ENCODE measurements at places on chromosomes 6 and 20. TPM values are rescaled to one million over a fixed set of nuclear protein-coding genes. Genes with fewer than 3 reads are reported as not detected.

GRCh38 chr6:107618672-107619071 lies 128.8 kb downstream of the SOBP start:
- DNase-seq = no peak

GRCh38 chr6:163646866-163647265 lies 232.3 kb downstream of the QKI start:
- DNase-seq = no peak

GRCh38 chr6:128822271-128822670 lies 60.7 kb upstream of the LAMA2 start:
- no peak for DNase-seq

GRCh38 chr6:135230711-135231468 lies 49.8 kb downstream of the MYB start:
- no peak for DNase-seq

DNA sequence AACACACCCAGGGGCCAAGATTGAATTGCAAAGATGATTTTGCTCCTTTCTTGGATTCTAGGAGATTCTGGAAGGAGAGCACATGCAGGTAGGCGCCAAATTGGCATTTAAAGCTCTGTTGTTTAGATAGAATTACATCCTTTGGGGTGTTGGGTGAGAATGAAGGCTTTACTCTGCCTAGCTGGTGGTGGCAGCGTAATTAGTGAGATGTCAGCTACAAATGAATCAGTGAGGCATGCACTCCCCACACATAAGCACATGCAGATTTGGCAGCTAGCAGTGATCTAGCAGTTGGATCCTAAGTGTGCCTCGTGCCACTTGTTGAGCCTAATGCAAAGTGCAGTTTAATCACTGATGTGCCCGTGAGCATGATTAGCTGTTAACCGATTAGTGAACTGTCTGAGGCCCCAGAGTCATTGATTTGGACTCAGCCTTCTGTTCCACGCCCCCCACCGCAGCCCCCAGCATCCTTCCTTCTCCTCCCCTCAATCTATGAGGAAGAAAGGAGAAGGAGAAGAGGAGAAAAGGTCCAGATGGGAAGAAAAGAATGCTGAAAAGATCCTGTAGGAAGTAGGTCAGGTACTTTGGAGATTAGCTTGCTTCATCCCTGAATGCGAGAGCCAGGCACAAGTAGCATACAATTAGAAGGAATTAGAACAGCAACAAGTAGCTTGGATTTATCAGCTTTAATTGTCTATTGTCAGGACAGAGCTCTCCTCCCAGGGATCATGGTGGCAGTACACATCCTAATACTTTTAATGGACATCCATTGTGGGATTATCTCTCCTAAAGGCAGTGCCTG lies 6.0 kb upstream of the PRDM1 start:
- no peak for DNase-seq

DNA sequence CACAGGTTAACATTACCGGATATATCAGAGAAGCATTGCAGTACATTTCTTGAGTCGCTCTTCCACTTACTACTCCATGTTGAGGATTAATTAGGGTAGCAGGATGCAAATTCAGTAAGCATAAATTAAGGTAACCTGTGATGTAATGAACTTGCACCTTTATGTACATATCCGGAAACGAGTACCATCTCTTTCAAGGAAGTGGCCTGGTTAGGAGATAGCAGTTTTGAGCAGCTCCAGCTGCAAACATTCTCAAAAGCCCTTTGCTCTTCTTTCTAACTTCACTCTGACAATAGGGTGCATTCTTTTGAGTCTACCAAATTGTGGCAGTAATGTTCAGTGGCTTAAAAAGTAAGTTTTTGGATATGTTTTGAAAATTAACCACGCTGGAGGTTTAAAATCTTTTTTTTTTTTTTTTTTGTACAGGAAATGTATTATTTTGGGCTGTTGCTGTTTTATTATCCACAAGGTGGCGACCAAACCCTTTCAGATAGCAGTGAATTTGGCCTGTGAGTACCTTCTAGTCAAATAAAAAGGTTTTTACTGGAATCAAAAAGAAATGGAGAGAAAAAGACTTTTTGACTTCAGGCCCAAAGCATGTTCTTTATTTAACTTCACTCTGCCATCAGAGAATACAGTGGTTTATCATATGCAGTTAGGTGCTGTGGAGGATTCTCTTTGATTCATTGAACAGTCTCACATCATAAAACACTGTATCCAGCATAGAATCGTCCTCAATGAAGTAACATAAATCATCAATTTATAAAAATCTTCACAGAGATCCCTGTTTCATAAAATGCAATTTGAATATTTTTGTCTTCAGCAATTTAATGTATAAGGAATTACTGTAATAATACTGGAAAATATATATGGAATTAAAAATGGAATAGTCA lies 8.9 kb downstream of the FAM217B start:
- peak; percentile 46 for DNase-seq

Gene PSMB9
- 15.7 TPM for polyA plus RNA-seq

DNA sequence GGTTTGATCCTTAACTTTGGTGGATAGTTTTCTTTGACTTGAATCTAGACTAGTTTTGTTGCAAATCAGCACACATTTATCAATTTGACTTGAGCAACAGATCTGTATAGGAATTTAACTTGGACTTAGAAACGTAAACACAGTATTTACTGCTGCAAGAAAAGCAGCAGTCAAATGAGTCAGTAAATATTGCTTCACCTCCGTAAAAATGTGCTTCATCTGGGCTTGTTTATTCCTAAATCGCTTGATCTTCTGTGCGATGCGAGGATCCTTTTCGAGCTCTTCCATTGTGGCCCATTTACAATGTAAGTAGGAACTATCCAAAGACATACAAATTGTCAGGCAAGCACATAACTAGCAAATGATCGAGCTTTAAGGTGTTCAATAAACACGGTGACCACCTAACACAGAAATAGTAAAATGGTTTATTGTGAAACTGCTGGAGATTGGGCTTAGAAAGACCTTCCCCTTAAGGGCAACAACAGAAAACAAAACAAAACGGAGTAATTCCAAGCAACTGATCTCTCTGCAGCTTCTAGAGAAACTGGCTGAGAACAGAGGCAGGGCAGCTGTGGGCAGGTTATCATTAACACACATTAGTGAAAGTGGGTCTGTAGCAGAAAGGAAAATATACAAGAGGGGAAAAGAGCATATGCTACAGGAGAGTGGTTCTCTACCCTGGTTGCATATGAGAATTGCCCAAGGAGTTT lies 120.8 kb downstream of the CHD6 start:
- DNase-seq = no peak

DNA sequence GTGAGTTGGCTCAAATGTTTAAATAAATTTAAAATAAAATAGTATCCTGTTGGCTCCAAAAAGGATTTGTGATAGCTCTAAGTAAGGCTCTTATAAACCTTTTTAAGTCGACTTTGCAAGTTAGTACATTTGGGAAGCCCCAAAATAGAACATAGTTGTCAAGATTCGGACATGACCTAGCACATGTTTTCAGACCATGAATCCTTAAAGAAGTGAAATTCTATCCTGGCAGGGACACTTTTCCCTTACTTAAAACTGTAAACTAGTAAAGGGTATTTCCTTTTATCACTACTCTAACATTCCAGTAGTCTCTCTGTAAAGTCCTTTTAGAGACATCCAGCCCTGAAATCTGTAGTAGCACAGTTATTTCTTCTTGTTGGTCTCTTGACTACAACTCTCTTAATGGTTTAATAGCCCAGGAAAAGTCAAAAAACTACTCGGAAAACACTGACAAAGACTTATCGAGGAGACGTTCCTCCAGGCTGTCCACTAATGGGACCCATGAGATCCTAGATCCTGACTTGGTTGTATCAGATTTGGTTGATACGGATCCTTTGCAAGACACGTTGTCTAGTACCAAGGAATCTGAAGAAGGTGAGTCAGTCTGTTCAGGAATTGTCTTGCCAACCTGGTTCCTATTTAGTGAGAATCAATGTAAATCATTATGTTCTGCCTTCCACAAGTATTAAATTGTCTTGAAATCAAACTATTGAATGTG lies 83.6 kb downstream of the SCAND1 start:
- no peak for DNase-seq

Gene SMIM28
- polyA plus RNA-seq = not detected

DNA sequence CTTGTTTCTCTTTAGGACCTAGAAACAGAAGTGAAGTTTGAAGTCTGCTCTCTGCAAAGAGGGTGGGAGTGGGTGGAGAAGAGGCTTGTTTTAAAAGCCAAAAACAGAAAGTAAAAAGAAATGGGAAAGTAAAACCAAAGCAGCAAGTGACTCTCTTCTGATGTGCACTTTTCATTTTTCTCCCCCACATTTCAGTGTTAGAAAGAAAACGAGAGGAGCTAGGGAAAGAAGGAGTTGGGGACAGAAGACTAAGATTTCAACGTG lies 1.3 kb downstream of the C6orf141 start:
- no peak for DNase-seq

- DNase-seq = no peak
Measured at GRCh38 chr6:26309731-26310142, 55.3 kb upstream of the BTN3A2 start.

GRCh38 chr20:10721976-10722375 lies 48.2 kb upstream of the JAG1 start:
- no peak for DNase-seq

Gene OPN5
- polyA plus RNA-seq = 0.06 TPM

Gene LRRC73
- 0.55 TPM for polyA plus RNA-seq

GRCh38 chr6:146544616-146545182 lies 1.1 kb downstream of the RAB32 start:
- peak; percentile 12 for DNase-seq

DNA sequence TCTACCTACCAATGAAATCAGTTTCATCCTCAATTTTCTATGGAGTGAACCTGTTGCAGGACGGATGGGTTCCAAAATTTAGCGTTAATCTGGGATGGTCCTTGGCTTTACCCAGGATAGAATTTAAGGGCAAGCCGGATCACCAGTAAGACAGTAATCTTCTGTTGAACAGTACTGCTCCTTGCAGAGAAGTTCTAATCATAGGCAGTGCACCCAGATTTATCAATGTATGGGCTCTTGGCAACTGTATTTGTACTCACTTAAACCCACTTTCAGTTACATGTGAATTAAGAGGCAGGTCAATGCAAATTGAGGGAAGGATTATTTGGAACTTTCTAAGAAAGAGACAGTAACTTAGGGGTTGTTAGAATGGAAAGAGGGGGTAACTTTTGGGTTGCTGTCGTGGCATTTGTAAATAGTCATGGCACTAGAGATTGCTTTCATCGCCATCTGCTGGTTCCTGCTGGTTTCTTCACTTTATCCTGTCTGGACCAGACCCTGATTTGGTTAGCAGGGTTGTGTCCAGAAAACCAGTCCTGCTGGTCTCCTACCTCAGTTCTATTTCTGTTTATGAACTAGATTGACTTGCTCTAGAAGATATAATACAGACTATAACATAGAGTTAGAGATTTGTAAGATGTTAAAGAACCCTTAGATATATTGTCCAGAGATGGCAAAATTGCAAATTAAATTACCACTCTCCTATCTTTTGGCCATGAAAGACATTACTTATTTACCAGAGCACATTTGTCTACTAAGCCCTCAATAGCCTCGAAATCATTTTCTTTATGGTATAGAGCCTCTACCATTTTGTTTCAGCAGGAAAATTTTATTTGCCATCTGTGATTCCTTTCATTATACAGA lies 646.3 kb downstream of the UTRN start:
- DNase-seq = no peak

- no peak for DNase-seq
Measured at GRCh38 chr20:23003881-23004460, 31.1 kb upstream of the SSTR4 start.

Gene STMND1
- 0.78 TPM for polyA plus RNA-seq

Gene CEBPB
- polyA plus RNA-seq = 60.8 TPM

DNA sequence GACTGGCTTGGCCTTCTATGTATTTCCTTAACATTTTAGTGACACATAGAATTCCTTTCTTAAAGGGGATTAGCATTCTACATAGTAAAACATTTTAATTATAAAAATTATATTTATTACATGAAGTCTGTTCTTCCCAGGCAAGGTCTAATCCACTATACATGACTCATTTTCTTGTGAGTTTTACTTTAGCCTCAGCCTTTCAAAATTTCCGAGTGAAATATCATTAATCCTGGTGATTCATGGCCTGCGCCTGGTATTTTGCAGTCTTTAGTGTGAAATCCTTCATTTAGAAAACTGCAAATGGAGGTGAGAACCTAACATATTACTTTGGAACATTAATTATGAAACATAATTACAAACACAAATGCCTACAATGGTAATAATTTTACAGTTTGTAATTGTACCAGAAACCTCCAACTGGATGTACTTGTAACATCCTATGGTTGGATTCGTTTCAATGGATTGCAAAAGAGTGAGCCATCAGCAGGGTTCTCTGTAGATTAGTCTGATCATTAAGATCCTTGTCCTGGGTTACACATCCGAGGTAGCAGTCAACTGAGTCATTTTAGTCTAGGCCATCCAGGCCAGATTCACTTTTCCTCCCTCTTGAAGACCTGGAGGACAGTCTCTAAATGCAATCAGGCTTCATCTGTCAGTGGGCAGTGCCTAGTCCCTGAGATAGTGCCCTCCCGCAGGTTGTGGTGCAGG lies 272.0 kb downstream of the PACRG start:
- no peak for DNase-seq

Gene LCA5
- 13.6 TPM for polyA plus RNA-seq

DNA sequence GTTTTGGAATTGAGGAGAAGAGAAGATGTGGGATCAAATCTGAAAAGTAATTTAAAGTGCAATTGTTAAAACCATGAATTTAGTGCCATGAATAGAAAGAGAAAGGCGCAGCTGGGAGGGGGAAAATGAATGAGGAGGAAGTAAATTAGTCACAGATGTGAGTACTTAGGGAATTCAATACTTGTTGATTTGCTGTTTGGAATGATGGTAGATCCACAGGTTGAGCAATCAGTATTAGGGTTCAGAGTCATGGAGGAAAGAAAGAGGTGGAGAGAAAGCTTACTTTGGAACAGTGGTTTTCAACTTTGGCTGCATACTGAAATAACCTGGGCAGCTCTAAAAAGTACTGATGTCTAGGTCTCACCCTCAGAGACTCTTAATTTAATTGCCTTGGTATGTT lies 229.7 kb upstream of the ASCC3 start:
- no peak for DNase-seq

DNA sequence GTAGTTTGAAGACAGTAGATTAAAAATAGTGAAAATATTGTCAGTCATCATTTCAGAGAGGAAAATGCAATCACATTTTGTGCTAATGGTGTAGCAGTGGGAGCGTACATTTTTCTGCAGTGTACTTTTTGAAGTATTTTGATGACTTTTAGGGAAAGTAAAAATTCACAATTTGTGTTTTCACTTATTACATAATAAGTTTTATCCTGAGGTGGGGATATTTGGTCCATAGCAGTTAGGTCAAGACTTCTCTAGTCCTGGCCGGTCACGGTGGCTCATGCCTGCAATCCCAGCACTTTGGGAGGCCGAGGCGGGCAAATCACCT lies 122.3 kb downstream of the SASH1 start:
- no peak for DNase-seq

DNA sequence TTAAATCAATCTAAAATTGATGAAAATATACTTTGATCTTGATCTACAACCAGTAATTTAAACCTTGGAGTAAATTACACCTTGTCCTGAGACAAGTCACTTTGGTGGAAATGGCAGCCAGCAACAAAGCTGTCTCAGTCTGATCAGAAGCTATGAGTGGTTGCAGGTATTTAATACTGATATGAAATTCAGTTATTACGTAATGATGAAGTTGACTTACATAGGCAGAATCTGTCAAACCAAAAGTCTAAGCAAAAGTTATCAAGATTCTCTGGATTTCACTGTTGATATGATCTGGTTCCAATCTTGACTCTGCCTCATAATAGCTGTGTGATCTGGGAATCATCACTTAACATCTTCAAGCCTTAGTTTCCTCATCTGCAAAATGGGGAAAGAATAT lies 27.6 kb upstream of the GSTA5 start:
- no peak for DNase-seq

GRCh38 chr6:7108964-7109836 lies 1.4 kb downstream of the RREB1 start:
- peak; percentile 69 for DNase-seq

All from left lung (tissue), 14 donors.